ENCODE measurements at places on chromosomes 4 and X.
A peak's percentile ranks its signal among the peaks of the same experiment; 100 is the strongest.

DNA sequence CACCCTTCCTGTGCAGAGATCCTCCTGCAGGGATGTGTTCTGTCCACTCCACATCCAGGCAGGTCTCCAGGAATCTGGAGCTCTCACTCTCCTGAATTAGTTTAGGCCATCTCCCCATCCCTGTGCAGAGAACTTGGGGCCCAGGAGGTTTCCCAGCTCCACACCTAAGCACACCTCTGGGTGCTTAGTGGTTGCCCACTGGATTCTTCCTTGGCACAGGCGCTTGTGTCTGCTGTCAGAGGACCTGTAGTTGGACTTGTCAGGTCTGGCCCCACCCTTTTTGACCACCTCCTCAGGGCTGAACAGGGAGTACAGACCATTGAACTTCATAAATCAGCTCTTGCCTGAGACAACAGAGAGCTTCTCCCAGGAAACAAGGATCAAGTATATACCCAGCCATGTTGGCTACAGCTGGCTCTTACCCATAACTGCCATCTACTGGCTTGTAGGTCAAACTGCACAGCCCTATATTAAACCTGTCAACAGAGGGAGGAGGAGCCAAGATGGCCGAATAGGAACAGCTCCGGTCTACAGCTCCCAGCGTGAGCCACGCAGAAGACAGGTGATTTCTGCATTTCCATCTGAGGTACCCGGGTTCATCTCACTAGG lies 275.5 kb downstream of the PPARGC1A start:
- no peak for DNase-seq

- no peak for DNase-seq
Measured at GRCh38 chr4:2254665-2255500, 7.0 kb downstream of the MXD4 start.

DNA sequence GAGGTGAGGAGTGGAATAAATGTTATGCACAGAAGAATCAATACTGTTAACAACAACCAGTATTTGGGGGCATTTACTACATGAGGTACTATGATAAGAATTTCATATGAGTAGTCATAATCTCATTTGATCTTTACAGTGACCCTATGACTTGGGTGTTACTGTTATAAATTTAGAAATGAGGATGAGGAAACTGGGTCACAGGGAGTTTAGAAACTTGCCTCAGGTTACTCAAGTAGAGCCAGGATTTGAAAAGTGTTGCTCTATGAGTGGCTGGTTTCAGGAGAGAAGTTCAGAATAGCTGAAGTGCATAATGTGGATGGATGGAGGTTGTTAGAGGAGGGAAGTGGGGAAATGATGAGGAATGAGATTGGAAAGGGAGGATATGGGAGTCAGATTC lies 16.6 kb upstream of the DDIT4L start:
- DNase-seq, result no peak

- DNase-seq, result no peak
Measured at GRCh38 chrX:123797543-123798447, 62.1 kb upstream of the XIAP start.

GRCh38 chr4:8457646-8458252 lies 17.2 kb downstream of the TRMT44 start:
- no peak for DNase-seq

DNA sequence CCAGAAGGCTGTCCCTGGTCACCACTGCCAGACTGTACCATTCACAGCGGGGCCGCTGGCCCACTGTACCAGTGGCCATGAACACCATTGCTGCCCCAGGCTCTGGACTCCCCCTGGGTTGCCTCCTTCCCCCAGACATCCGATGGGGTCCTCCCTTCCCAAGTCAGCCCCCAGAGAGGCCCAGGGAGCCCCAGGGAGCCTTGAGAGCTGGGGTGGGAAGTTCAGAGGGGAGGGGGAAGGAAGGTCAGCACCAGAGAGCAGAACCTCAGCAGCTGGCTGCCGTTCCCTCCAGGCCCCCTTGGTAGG lies 441 bp upstream of the ARHGAP4 start:
- no peak for DNase-seq

- DNase-seq, result no peak
Measured at GRCh38 chrX:106042296-106042695, 3.8 kb upstream of the SERPINA7 start.

DNA sequence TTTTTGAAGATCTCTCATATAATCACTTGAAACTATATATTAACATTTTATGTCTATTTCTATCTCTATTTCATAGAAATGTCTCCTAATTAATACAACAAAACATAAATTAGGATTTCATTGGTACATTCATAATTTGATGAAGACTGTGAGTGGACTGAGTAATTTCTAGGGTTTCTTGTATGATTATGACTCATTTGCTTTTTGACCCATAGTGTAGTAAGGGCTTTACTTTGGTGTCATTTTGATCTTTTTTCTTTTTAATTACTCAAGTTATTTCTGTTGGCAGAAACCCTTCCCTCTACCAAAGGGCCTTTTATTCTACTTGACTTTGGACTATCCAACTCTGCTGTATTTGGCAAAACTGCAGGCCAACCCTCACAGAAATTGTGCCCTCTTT lies 207.9 kb upstream of the MAGEB16 start:
- no peak for DNase-seq

DNA sequence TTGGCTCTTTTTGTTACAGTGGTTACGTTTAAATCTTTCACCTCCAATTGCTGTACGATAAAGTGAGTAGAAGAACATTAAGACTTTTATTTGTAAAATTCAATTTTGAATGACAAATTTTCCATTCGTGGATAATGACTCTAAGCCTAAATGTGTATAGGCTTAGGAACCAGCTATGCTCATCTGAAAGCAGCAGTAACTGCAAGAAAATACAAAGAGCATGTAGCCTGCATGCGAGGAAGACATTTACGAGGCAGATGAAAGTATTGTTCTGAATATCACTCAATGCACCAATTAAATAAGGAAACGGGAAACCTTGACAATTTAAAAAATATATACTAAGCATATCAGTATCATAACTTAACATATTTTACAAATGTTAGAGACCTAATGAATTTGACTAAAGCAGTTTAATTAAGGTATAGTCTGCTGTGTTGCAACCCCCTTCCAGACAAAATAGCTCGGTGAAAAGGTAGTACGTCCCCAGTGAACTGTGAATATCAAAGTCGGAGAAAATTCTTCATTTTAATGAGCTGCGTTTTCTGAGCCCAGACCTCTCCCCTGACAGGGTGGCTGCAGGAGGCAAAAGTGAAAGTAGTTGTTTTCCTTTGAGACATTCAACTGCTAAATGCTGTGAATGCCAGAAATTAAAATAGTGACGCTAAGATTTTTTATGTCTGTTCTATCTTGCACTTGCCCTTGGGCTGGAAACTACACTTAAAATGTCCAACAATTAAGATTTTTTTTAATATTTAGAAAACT lies 1236.5 kb upstream of the TENM3 start:
- DNase-seq, result no peak

GRCh38 chr4:152359208-152360044 lies 176.5 kb downstream of the FBXW7 start:
- no peak for DNase-seq

DNA sequence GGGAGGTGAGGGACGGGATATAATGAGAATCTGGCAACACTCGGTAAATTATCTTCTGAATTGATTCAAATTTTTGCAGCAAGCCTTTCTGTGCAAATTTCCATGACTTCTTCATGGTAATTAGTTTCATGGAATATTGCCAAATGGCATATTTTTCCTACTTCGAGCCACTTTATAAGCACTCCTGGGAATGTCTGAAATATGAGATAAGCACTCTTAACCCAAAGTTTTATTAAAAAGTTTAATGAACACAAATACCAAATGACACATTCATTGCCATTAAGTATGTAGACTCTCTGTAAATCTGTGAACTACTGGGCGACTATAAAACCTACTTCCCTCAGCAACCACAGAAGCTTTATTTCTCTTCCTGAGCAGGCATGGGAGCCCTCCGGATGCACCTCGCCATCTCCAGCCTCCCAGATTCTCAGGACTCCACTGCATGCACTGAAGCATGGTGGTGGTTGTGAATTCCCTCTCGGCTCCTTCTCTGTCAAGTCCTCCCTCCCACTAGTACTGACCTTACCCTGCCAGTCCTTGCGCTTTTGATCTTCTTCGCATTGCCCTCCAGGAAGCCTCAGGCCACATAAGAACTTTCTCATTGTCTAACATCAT lies 154.4 kb upstream of the RPL34 start:
- DNase-seq, result no peak

DNA sequence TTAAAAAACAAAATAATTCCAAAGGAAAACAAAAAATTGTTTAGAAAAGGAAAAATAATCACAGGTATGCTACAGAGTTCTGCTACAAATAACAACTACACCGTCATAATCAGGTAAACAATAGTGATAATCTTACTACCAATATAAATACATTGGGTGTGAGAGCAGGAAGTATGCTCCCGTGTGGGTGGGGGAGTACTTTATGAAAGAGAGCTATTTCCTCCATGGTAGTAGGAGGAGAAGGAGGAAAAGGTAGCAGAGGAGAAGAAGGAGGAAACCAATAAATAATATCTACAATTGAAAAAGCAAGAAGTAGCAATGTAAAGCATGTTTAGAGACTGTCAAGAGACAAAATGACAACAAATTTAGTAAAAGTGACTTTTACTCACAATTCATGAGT lies 35.1 kb downstream of the TEC start:
- no peak for DNase-seq

DNA sequence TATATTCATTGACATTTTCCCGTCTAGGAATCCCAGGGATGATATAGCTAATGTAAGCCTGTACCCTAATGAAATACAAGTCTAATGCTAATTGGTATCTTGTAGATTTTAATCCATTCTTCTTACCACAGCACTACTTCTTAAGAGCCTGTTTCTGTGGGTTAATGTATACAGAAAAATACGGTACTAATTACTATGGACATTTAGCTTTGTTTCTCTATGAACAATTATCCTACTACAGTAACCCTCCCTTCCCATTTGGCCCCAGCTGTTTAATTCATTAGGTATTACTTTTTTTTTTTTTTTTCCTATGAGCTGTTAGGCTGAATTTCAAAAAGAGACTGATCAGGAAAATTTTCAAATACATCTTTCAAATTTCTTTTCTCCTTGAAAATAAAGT lies 245.1 kb upstream of the SLC7A11 start:
- no peak for DNase-seq

DNA sequence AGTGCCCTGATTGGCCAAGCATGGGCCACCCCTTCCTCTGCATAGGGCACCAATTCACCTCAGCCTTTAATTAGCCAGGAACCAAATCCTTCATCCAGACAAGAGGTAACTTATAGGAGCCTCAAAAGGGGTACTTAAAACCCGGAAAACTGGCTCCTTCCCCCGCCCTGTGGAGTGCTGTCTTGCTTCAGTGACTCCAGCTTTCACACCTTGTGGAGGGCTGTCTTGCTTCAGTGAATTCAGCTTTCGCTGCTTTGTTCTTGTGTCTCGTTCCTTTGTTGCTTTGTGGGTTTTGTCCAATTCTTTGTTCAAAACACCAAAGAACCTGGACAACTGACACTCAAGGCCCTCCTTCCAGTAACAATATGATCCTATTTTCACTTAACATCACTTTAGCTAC lies 82.2 kb upstream of the FRG1 start:
- no peak for DNase-seq

DNA sequence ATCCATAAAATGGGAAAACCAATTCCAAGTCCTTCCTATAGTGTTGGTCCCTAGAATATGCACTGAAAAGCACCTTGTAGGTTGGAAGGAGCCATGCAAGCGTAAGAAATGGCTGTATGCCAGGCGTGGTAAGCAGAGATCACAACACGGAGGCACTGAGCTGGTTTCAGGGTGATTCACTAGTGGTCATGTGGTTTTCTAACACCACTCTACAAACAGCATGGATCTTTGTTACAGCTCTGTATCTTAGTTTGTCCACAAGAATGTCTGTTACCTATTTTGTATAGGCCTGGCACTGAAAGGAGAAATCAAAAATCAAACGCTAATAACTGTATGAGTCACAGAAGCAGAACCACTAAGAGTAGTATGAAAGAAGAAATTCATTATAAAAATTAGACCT lies 71.9 kb downstream of the MAGEB17 start:
- DNase-seq, result no peak

DNA sequence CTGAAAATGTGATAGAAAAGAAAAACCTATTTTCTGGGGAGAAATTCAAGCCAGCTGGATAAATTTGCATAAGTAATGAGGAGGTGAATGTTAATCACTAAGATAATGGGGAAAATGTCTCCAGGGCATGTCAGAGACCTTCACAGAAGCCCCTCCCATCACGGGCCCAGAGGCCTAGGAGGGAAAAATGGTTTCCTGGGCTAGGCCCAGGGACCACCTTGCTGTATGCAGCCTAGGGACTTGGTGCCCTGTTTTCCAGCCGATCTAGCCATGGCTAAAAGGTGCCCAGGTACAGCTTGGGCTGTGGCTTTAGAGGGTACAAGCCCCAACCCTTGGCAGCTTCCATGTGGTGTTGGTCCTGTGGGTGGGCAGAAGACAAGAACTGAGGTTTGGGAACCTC lies 46.6 kb upstream of the TRPC5OS start:
- DNase-seq, result no peak

GRCh38 chr4:57162499-57163019 lies 52.4 kb upstream of the IGFBP7 start:
- no peak for DNase-seq

DNA sequence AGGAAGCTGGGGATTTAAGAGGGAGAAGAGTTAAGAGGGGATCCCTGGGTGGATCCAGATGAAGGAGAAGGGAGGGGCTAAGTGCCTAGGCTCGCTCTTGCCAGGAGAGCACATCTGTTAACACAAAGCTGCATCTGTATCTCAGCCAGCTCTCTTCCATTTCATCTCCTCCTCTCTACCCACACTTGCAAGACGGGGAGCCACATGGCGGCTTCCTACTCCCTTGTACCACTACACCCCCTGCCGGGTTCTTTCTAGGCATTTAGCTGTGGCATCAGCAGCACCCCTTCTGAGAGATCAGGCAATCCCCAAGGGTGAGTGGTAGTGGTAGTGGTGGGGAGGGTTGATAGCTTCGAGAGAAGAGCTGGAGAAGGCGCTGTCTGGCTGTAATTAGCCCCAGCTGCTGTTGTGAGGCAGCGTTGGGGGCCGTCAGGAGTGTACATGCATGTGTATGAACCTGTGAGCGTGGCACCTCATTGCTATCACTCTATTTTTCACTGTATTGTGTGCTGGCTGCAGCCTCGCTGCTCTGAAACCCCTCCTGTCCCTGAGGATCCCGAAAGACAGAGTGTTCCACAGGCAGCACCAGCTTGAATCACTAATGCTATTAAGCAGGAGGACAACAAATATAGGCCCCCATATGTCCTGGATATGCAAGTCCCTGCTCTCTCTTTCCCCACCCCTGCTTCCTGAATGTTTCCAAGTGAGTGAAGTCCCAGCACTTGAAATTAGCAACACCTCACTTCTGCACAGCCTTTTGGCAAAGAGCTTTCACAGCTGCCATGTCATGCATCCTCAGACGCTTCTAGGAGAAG lies 73.7 kb downstream of the RTL9 start:
- DNase-seq, result no peak

- no peak for DNase-seq
Measured at GRCh38 chr4:182600093-182600492, 317.1 kb downstream of the DCTD start.

- no peak for DNase-seq
Measured at GRCh38 chr4:113665036-113665435, 96.5 kb downstream of the CAMK2D start.

DNA sequence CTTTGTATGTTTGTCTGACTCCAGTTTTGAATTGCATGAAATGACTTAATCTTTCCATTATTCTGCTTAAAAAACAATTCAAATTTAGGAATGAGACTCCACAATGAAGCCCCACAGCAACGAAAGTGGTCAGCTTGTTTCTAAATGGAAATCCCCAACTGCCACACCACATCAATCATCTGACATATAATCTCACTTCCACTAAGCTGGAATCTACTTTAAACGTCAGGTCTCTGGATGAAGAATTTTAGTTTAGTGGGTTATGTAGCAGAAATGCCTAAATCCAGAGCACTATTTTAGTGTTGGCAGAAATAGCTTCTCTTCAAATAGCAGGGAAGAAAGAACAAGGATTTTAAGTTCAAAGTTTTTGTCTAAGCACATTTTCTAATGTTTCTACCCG lies 1.7 kb upstream of the BMP2K start:
- peak; percentile 23 for DNase-seq
